GM12892 (cell line): ENCODE measurements at places on chromosomes 13 and 19.

DNA sequence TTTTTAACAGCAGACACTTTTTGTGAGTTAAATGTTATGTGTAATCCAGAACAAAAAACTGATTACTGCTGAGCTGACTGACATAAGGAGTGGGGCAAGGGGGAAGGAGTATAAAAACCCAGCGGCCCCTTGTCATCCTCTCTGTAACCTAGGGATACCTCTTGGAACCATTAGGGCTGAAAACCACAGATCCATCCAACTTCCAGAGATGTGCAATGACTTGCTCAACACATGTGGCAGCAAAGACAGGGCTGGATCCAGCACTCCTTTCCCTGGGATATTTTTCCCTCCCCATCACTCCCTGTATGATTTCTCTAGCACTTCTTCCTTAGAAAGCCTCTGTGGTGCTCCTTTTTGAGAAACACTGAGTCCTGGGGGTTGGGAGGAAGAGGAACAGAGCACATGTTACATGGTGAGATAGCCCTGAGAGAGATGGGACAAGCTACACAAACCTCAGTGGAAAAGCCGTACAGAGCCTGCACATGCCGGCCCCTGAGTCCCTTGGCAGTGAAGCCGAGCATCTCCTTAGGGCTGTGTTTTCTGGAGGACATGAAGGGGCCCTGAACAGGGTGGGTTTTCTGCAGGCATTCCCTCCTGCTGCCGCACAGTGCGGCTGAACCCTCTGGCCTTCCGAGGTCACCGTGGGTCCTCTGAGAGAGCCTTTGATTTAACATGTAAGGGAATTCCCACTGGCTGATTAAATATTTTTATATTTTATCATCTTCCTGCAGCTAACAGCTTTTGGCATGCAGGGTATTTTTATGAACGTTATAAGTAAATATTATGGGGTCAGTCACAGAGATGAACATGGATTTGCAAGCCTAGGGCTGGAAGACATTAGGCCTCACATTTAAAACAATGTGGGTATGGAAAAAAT lies 219.9 kb downstream of the COG6 start:
- no peak for DNase-seq

DNA sequence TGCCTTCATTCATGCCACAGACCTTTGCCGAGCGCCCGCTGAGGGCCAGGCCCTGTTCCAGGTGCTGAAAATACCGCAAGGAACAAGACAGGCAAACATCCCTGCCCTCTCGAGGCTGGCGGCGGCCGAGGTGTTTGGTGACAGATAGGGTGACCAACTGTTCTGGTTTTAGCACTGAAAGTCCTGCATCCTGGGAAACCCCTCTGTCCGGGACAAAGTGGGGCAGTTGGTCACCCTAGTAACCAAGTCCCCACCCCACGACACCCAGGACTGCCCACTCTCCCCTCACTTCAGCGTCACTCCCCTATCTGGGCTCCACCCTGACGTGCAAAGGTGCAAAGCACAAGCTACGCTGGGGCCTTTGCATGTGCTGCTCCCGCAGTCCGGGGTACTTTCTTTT lies 17.3 kb downstream of the ZBTB7A start:
- no peak for DNase-seq

DNA sequence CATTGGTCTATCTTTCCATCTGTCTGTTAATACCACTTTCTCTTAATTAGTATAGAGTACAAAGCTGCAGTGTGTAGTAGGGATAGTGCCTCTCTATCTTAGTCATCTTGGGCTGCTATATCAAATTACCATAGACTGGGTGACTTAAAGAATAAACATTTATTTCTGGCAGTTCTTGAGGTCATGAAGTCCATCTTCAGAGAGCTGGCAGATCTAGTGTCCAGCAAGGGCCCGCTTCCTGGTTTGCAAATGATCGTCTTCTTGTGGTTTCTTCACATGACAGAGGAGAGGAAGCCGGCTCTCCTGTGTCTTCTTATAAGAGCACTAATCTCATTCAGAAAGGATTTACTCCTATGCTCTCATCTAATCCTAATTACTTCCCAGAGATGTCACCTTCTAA lies 6.1 kb downstream of the ZNF700 start:
- no peak for DNase-seq

GRCh38 chr13:112702986-112703379 lies 13.1 kb downstream of the ATP11A start:
- DNase-seq: no peak

- DNase-seq: no peak
Measured at GRCh38 chr13:99197117-99197651, 3.5 kb upstream of the UBAC2 start.

DNA sequence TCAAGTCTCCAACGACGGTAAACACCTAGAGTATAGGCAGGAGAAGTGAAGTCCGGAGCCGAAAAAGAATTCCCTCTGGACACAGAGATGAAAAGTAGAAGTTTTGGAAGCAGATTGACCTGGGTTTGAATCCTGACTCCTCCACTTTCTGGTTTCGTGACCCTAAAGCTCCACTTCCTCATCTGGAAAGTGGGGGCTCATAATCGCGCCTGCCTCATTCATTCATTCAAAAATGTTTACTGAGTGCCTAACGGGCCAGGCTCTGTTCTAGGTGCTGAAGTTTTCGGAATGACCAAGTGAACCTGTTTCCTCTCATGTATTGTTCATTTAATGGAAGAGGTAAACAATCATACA lies 7.1 kb upstream of the EML2 start:
- DNase-seq: no peak

DNA sequence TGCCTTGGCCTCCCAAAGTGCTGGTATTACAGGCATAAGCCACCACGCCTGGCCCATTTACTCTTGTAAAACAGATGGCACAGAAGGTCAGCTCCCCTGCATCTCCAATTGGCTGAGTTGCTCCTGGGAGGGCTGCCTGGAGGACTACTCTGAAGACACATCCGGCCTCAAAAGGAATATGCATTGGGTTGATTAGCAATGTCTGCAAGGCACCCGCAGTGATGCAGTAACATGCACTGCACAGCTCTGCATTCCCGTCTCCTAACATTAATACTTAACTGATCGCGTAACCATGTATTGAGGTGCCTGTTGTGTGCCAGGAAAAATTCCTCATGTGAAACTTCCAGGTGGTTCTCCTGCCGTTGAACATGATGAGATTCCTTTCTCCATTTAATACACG lies 5.0 kb downstream of the ELAVL3 start:
- DNase-seq: no peak

- no peak for DNase-seq
Measured at GRCh38 chr13:22644941-22645340, 535.8 kb upstream of the SGCG start.

- DNase-seq: no peak
Measured at GRCh38 chr19:49438261-49438660, 3.1 kb downstream of the SLC17A7 start.

- no peak for DNase-seq
Measured at GRCh38 chr13:34153428-34154180, 335.7 kb downstream of the RFC3 start.

GRCh38 chr19:36246006-36246481 lies 31.1 kb downstream of the ZNF146 start:
- DNase-seq: no peak

DNA sequence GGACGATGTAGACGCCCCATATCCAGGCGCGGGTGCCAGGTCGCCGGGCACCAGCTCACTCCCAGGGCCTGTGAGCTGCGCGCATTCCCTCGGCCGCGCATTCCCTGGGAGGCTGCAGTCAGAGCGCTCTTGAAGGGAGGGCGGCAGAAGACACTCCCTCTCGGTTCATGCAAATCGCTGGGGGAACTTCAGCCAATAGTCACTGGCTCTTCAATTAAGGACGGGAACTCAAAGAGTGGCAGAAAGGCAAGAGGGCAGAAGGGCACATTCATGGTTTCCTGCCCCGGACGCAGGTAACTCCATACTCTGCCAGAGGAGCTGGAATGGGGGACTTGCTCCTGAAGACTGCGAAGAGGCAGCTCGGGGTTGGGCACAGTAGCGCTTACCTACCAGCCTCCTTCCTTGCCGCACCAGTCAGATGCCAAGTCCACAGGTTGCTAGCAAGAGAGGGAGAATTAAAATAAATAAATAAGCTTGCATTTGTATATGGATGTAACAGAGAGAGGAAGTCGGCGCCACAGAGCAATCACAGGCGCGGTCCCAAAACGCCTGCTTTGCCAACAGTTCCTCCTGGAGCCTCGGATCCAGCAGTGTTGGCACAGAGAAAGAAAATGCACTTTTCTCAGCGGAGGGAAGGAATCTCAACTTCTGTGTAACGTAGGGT lies 459 bp downstream of the PCDH20 start:
- DNase-seq: no peak

DNA sequence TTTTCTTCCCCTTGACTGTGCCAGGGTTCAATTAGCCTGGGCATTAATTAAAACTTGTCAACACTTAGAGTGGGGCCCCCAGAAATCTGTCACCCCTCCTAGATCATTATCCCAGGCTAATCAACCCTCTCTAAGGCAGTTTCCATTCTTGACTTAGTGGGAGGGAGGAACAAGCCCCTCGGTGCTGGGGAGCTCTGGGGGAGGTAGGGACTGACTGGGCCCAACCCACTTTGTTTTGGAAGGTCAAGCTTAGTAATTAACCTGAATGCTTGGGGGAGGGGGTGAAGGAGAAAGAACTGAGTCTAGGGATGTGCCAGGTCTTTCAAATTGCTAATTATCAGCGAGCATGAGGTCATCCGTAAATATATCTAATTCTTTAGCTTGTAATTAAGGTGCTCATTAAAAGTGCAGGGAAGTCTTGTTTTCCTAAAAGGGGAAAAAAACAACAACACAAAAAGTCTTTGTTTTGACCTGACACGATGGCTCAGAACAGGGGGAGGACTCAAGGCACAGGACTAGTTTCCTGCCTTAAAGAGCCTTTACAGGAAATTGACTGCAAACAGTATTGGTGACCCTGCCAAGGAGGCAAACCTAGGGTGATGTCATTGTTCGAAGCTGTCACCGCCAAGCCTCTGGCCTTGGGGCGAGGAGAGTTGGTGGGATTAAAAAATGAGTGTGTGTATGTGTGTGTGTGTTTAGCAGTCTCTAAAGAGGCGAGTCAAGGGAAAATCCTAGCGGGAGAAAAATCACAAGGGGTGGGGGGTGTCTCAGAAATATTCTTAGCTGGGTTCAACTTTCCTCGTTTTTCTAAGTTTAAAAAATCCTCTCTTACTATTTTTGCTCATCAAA lies 19.4 kb downstream of the ACTN4 start:
- no peak for DNase-seq

- DNase-seq: no peak
Measured at GRCh38 chr19:1967087-1967608, 26.2 kb downstream of the CSNK1G2 start.

DNA sequence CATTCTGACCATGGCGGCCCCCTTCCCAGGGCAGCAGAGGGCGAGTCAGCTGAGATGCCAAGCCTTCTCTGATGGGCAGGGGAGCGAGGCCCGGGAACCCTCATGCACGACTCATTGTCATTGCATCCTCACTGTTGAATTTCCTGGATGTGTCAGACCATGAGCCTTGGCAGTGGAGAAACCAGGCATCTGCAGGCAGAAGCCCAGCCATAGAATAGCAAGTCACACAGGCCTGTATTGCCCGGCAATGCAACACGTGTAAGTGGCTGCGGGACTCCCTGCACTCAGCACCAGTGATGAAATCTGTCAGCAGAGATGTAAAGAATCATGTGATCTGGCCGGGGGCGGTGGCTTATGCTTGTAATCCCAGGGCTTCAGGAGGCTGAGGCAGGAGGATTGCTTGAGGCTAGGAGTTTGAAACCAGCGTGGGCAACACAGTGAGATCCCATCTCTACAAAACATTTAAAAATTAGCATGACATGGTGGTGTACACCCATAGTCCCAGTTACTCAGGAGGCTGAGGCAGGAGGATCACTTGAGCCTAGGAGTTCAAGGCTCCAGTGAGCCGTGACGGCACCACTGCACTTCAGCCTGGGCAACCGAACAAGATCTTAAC lies 199.7 kb downstream of the KATNAL1 start:
- DNase-seq: no peak

- no peak for DNase-seq
Measured at GRCh38 chr13:74977498-74977897, 504.5 kb downstream of the TBC1D4 start.

DNA sequence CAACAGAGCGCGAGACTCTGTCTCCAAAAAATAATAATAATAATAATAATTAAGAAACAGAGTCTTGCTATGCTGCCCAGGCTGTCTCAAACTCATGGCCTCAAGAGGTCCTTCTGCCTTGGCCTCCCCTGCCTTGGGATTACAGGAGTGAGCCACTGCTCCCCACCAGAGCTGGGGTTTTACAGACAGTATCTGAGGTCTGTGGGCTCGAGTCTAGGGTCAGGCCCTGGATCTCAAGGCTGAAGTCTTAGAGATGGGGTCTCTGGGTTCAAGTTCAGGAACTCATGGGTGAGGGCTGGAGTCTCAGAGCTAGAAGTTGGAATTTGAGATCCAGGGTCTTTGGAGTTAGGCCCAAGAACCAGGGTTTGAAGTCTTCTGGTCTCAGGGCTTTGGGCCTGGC lies 3.5 kb downstream of the IL11 start:
- DNase-seq: no peak

- no peak for DNase-seq
Measured at GRCh38 chr19:47994209-47994802, at the start of gene ELSPBP1. Gene ELSPBP1 (plus strand): TSS chr19:47994632. CDS start chr19:48008668, 14,036 bp downstream.

DNA sequence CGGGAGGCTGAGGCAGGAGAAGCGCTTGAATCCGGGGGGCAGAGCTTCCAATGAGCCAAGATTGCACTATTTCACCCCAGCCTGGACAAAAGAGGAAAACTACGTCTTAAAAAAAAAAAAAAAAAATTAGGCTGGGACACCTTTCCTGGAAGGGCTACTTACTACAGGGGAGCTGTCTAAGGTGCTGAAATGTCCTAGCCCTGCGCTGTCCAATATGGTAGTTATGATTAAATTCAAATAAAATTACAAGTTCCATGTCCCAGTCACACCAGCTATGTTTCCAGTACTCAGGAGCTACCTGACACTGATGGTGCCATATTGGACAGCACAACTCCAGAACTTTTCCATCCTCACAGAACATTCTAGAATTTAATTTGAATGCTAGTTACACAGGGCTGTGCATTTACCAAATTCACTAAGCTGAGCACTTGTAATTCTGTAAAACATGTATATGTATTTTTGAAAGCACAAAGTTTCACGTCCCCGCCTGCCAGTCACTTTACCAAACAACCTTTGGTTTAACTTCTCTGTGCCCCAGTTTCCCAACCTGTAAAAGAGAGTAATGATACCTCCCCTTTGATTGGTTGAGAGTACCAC lies 9.2 kb upstream of the ZSCAN22 start:
- no peak for DNase-seq

- no peak for DNase-seq
Measured at GRCh38 chr13:95677564-95678266, 776 bp downstream of the DNAJC3 start.

DNA sequence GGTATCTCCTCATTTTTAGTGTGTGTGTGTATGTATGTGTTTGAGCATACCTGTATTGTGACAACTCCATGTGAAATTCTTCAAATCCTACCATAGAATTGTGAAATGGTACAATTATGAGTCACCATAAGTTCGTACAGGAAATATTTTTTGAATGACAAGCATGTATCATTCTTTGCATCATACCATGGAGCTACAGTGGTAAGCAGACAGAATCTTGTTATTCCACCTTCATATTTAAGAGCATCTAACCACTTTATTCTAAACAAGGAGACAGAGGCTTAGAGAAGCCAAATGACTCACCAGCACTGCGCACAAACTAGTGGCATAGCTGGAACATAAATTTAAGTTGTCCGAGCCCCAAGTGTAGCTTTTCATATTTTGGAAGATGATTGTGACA lies 4.5 kb upstream of the EPSTI1 start:
- no peak for DNase-seq
